ENCODE measurements at places on chromosomes 1 and 21. TPM values are rescaled to one million over a fixed set of nuclear protein-coding genes. Genes with fewer than 3 reads are reported as not detected.

RAB7B gene
- 1.8 TPM for total RNA-seq

C1orf87 gene
- total RNA-seq: not detected

CELA3B gene
- total RNA-seq: not detected

GPR25 gene
- total RNA-seq: not detected
